Midbrain (tissue), 1 donor: ENCODE measurements at places on chromosomes 4 and X.

DNA sequence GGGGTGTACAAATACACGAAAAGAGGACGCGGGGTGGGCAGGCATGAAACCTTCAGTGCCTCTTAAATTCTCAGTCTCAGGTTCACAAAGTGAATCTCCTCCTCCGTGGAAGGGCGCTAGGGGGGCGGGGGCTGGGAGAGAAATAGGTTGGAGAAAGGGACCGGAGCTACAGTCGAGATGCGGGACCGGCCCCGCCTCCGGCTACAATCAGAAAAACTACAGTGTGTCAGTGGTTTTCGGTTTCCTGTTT lies 3.4 kb downstream of the MAML3 start:
- DNase-seq, result no peak

GRCh38 chr4:14679906-14680305 lies 322.4 kb upstream of the CPEB2 start:
- DNase-seq, result no peak

- DNase-seq, result no peak
These were observed 59.6 kb upstream of the XAGE1B start for GRCh38 chrX:52576474-52576873.

- no peak for DNase-seq
These were observed 78.4 kb downstream of the CCNG2 start for GRCh38 chr4:77235289-77235854.

- DNase-seq, result peak; percentile 6
These were observed 5.1 kb downstream of the USP27X start for GRCh38 chrX:49884290-49884862.

GRCh38 chr4:174449944-174450785 lies 72.1 kb downstream of the HPGD start:
- no peak for DNase-seq

DNA sequence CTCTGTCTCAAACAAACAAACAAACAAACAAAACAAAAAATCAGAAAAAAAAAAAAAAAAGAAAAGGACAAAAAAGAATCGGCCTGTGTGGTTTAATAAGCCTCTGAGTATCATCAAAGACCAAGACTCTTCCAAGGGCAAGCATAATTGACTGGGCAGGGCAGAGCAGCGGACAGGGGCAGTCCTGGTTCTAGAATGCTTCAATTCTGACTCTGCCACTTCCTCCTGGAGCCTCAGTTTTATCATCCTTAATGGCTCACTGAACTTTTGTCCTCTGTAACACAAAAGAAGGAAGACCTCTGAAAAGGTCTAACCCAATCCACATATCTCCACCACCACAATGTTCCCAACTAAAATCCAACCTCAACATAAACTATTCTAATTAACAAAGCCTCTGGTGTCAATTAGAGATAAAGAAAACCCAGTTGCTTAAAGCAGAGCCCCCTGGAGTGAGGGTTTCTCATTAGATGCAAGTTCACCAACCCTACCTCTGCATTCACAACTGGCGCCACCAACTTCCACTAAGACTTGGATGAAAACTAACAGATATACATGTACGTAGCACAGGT lies 51.7 kb downstream of the TBC1D9 start:
- DNase-seq, result no peak

DNA sequence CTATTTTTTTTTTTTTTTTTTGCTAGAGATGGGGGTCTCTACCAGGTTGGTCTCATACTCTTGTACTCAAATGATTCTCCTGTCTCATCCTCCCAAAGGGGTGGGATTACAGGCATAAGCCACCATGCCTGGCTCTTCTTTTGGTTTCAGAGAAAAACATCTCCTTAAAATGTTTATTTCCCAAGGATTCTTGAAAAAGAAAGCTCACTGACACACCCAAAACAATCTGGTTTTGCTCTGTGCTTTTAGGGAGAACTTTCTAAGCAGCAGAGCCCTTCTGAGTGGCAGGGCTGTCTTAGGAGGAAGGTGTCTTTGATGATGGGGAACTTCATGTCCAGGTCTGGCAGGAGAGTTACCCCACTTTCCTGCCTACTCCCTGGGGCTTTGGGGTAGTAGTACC lies 1.2 kb downstream of the SOD3 start:
- no peak for DNase-seq

DNA sequence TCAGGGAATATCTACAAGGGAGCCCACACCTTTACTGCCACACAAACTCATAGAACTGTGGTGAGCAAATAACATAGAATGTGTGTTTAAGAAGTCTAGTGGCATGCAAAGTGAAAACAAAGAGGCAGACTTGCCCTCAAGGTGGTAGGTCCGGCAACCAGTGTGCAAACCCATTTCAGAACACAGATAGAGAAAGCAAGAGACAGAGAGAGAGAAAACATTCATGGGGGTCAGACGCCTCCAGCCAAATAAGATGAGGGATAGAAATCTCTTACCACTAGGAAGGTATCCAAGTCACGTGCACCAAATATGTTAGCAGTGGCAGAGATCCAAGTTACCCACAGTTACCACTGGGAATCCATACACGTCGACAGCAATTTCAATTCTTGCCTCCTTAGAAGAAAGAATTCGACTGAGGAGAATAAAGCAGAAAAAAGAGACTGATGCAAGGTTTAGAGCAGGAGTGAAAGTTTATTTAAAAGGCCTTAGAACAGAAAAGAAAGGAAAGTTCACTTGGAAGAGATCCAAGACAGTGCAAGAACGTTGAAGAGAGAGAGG lies 252.8 kb downstream of the NAP1L3 start:
- DNase-seq, result no peak

GRCh38 chr4:27276307-27277073 lies 415.8 kb downstream of the STIM2 start:
- DNase-seq, result no peak

- DNase-seq, result no peak
These were observed 70.5 kb downstream of the CPE start for GRCh38 chr4:165449333-165449732.

- no peak for DNase-seq
These were observed 592.5 kb downstream of the PCDH18 start for GRCh38 chr4:136939781-136940180.

- no peak for DNase-seq
These were observed 271.2 kb downstream of the EPHA5 start for GRCh38 chr4:65399084-65399483.

GRCh38 chr4:13233755-13234154 lies 250.4 kb downstream of the RAB28 start:
- no peak for DNase-seq

- no peak for DNase-seq
These were observed 160.2 kb downstream of the NHS start for GRCh38 chrX:17535229-17535628.

GRCh38 chrX:17836830-17837229 lies 24.3 kb downstream of the RAI2 start:
- no peak for DNase-seq

DNA sequence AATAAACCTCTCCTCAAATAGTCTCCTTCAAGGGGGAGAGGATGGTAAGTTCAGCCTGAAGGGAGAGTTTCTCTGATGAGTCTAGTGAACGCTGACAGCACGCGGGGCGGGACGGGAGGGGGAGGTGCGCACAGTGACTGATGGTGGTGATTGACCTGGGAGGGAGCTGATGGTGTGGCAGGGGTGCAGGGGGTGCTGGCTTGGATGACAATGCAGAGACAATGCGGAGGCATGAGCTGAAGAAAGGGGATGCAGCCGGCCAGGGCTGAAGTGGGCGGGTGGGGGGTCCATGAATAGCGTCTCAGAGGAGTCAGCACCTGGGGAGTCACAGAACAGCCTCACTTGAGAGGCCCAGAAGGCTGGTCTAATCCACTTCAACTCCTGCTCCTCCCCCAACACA lies 142.5 kb upstream of the PJA1 start:
- DNase-seq, result no peak

DNA sequence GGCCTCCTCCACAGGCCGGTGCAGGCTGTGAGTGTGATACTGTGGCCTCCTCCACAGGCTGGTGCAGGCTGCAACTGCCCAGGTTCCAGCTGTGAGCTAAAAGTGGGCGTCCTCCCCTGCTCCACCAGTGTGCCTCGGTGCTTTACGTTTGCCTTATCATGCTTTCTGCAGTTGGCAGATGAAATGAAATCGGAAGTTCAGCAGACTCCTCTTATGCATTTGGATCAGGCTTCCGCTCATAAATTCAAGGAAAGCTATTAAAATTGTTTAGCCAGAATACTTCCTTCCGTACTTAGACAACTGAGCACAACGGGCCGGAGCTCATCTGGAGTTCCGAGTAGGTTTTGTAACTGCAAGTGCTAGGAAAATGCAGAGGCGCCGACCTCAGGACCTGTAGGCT lies 12.0 kb downstream of the CYP4V2 start:
- DNase-seq, result no peak

DNA sequence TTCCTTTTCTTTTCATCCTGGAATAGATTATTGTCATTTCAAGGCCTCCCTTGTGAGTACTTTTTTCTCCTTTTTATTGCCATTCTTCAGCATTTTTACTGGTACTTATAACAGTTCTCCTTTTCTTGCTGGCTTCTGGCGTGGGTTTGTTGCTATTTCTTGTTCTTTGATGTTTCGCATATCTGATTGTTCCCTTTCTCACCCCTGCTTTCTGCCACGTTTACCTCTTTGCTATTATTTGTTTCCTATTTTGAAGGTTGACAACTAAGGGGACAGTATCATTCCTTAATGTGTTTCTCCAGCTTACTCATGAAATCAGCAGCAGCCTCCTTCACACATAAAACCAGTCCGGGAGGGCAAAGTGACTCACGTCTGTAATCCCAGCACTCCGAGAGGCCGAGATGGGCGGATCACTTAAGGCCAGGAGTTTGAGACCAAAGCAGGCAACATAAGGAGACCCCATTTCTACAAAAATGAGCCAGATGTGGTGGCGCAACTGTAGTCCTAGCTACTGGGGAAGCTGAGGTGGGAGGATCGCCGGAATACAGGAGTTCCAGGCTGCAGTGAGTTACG lies 72.6 kb downstream of the DMD start:
- no peak for DNase-seq

- DNase-seq, result no peak
These were observed 35.5 kb upstream of the UGT2B4 start for GRCh38 chr4:69531251-69531650.

GRCh38 chr4:134906404-134907023 lies 704.9 kb upstream of the PABPC4L start:
- DNase-seq, result peak; percentile 8

DNA sequence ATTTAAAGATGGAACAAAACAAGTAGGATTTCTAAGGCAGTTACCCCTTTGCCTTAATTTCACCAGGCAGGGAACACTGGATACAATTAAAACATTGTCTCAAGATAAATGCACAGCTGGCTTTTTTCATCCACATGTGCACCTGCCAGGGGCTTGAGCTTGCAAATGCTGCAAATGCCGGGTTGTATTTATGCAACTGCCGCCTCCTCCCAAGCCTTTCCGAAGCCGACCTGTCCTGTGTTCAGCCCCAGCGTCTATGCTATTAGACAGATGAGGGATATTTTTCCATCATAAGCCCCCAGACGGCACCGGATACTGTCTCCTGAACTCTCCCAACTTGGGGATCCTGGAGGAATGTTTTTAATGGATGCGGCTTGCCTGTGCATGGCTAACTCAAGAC lies 251.6 kb downstream of the CRLF2 start:
- DNase-seq, result no peak

DNA sequence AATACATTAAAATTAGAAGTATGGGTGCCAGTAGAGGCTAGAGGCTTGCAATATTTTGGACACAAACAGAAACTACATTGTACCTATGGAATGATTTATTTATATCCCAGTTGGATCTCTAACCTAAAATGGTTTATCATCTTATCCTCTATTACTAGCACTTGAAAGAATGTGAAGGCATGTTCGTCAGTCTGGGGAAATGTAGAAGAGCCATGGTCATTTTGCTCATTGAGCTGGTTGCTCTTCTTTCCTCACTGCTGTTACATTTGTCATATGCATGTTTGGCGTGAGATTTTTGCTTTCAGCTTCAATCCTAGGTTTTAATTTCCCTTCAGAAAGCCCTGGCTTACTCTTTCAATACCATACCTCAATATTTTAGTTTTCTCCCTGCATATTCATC lies 82.4 kb upstream of the MYOZ2 start:
- DNase-seq, result no peak

DNA sequence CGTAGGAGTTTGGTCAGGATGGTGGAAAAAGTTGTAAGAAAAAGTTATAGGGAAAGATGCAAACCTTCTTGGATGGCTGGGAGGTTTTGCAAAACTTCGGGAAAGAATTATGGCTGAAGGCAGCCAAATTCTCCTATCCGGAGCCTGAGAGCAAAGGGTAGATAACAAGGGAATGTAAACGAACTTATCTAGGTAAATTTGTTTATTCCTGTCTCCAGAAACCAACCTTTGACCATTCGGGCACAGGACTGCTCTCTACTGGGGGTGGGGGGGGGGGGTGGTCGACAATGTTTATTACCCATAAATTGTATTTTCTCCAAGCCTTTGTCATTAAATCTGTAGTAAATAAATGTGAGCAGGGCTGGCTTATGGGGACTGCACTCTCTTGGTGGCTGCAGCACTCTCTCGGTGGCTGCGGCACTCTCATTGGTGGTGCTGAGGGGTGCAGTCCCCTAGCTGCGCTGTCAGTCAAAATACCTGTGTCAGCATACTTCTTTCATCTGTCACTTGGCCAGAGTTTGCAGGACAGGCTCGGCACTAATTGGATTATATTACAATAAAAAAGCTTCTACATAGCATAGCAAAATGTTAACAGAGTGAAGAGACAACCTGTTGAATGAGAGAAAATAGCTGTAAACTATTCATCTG lies 827.8 kb downstream of the SH3BGRL start:
- DNase-seq, result no peak

DNA sequence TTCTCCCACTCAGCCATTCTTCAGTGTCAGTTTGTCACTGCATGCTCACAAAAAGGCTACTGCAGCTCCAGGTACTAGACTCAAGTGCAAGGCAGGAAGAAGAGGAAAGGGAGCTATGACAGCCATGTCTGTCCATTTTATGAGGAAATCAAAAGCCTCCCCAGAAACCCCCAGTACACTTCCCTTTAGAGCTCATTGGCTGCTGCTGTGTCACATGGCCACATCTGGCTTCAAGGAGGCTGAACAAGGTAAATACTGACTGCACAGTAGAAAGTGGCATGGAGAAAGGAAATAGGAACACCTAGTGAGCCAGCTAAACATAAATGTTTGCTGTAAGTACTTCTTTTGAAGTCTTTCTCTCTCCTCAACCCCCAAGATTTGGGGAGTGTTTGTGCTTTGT lies 67.2 kb upstream of the FRAS1 start:
- no peak for DNase-seq

- no peak for DNase-seq
These were observed 64.3 kb downstream of the RASL11B start for GRCh38 chr4:52926196-52926974.

DNA sequence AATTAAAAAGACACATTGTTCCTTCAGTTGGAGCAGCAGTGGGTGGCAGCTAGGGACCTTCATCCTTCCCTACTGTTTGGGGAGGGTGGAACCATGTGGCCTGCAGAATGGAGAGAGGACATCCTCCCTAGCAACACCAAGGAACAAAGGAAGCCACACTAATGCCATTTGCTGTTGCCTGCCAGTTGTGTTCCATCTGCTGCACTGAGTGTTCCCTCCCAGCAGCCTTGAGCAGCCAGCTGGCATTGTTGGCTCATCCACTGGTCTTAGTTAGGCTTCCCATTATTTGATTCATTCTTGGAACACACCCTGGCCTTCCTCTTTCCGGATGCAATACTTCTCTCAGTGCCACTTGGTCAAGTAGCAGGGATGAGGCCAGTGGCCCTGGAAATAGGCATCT lies 25.0 kb upstream of the HMGB3 start:
- DNase-seq, result peak; percentile 29
